ENCODE measurements at places on chromosomes 5 and 9.
A peak's percentile ranks its signal among the peaks of the same experiment; 100 is the strongest.

DNA sequence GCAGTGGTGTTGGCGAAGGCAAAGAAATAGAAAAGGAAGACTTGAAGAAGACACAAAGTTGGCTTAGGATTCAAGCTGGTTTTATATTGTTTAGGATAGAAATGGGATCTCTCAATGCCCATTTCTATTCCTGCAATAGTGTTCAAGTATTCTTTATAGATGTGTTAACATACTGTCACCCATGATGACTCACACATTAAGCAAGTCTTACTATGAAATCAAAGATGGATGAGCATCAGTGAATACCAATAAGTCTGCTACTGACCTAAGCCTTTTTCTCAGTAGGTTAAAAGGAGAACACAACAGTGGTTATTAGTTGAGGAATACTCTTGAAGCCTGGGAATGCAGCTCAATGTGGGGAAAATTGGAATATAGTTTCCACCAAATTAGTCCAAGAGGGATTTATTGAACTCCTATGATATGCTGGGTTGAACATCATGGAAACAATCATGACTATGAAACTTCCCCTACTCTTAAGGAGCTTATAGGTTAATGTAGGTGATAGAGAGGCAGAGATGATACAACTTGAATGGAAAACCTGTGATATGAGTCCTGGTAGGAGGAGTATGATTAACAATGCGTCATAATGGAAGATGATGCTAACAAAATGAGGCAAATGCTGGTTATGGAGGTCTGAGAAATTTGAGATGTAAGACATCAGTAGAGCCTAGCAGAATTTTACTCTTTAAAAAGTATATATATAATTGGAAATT is 417.1 kb upstream of the DAP start:
- DNase-seq: no peak

GRCh38 chr5:16465544-16466432 is at the start of gene ZNF622:
ZNF622 (minus strand) TSS chr5:16465800; CDS start chr5:16465665, 135 bp downstream.
- peak; percentile 84 for DNase-seq

- no peak for DNase-seq
Observed at GRCh38 chr5:7622498-7622897, 226.6 kb downstream of the ADCY2 start.

GRCh38 chr5:141234109-141234667 is 11.0 kb upstream of the PCDHB15 start:
- DNase-seq: no peak

DNA sequence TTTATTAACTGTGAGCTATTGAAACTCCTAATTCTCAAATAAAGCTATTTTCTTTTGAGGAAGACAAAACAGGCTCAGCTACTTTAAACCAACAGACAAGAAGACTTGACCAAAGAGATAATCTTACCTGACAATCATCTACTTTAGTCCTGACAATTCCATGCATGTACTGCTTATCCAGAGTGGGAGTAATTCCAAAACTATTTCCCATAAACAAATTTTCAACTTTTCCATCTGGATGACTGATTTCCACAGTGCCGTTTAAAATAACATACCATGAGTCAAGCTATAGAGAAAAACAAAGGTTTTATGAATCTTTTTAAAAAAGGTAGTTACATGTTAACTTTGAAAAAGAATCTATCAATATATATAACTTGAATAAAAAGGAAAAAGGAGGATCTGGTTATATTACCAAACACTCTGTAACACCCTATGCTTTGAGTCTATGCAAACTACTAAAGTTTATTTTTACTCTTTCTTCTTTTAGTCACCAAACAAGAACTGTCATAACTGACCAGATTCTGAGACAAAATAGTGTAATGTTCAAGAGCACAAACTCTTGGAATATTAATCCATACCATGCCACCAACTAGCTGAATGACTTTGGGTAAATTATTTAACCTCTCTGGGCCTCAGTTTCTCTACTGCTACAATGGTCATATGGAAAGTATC is 129.7 kb downstream of the RAPGEF6 start:
- no peak for DNase-seq

DNA sequence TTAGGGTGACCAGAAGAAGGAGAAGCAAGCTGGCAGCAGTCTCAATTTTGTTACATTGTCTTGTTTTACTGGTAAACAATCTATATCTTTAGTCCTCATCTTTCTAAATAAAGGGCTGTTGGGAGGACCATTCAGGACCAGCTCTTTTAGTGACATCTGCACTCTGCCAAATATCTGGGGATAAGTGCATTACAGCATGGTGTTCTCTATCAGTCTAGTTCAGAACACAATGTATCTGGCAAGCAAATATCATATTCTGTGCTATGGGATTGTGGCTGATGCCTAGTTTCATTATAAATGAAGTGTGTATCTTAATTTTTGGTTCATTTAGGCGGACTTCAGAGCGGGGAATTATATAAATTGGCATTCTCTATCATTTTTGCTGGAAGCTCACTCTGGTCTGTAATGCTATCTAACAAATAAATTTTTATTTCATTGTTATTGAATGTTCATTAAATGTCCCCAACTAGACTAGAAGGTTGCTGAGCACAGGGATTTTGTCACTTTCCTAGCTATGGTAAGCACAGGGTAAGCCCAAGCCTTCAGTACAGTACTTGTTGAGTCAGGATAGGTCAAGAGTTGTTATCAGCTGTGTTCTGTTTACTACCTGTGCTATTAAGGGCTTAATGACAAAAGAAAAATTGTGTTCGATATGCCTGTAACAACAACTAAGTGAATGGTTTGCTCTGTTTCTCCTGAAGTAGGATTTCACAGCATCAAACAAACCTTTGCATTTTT is 11.9 kb downstream of the WDR31 start:
- no peak for DNase-seq

- no peak for DNase-seq
Observed at GRCh38 chr9:16043756-16044578, 491.1 kb downstream of the CCDC171 start.

- no peak for DNase-seq
Observed at GRCh38 chr5:138754699-138755057, 1.5 kb downstream of the CTNNA1 start.

Measured in NCI-H1105 treated with DMSO at 0.1 percent for 48 hours (cell line).